ENCODE measurements at places on chromosomes 11 and 22.

- no peak for DNase-seq
Measured at GRCh38 chr11:48182860-48183526, 33.6 kb upstream of the OR4B1 start.

- DNase-seq, result no peak
Measured at GRCh38 chr11:60855726-60856633, at the start of gene PTGDR2. Gene PTGDR2 (minus strand): TSS chr11:60855950. CDS start chr11:60853722, 2,228 bp downstream.

- DNase-seq, result no peak
Measured at GRCh38 chr11:77374611-77375031, 73.1 kb upstream of the GDPD4 start.

DNA sequence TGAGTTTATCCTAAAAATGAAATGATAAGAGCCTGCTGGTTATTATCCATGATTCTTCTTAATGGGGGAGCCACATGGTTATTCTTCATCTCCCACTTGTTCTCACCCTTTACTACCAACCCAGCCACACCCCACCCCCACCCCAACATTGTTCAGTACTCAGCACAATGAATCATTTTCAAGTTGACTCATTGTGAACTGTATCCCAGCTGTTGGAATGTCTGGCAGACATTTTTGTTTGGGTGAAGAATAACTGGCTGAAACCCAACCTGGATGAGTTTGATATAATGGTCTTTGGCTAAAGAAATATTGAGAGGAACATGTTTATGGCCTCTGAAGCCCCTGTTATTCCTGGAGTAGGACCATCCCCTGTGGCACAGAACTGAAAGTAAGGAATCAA, 136.2 kb downstream of the ELP4 start:
- DNase-seq, result no peak

GRCh38 chr11:121904148-121904547, 211.9 kb downstream of the BLID start:
- DNase-seq, result no peak

DNA sequence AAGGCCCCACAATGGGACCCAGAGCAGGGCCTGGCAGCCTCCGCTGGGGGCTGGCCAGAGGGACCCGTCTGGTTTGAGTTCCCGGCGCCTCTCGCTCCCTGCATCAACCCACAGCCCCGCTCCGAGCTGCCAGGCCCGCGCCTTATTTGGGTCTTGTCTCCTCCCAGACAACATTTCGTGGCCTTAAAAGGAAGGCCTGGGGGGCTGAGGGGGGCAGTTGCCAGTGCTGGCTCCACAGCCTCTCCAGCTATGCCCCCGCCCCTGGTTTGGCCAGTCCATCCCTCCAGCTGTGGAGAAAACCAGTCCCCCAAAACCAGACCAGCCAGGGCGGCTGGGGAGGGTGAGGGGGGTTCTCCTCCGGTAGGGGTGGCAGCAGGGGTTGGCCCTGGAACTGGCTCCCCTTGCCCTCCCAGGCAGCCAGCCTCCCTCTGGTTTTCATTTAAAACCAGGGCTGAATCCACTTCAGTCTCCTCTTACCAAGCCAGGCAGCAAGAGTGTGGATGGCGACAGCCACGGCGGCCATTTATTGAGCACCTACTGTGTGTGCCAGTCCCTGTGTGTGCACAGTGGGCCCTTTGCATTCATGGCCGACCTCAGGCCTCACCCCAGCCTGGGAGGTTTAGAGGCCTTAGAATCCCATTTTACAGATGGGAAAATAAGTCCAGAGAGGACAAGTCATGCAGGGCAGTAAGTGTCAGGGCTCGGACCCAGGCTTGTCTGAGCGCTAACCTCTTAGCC, 18.6 kb downstream of the EMID1 start:
- no peak for DNase-seq

All from NCI-H1105 treated with DMSO at 0.1 percent for 48 hours (cell line).